ENCODE measurements at places on chromosomes 1 and 21. TPM values are rescaled to one million over a fixed set of nuclear protein-coding genes. Genes with fewer than 3 reads are reported as not detected.

DNA sequence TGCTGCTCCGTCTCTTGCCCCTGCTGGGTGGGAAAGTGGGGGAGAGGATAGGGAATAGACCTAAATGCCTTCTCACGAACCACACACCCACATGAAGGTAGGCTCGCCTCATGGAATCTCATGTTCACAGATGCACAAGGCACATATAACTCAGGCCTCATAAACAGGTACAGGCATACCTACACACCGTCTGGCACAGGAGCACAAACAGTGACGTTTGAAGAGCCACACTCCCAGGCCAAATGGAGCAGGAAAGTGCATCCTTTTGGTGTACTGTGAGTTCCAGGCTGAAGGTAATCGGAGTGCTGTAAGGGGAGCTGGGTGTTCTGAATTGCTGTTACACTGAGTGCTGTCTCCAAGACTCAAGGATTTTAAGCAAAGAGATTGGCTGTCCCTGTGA is 13.1 kb downstream of the UTP11 start:
- peak; percentile 12 for DNase-seq

DNA sequence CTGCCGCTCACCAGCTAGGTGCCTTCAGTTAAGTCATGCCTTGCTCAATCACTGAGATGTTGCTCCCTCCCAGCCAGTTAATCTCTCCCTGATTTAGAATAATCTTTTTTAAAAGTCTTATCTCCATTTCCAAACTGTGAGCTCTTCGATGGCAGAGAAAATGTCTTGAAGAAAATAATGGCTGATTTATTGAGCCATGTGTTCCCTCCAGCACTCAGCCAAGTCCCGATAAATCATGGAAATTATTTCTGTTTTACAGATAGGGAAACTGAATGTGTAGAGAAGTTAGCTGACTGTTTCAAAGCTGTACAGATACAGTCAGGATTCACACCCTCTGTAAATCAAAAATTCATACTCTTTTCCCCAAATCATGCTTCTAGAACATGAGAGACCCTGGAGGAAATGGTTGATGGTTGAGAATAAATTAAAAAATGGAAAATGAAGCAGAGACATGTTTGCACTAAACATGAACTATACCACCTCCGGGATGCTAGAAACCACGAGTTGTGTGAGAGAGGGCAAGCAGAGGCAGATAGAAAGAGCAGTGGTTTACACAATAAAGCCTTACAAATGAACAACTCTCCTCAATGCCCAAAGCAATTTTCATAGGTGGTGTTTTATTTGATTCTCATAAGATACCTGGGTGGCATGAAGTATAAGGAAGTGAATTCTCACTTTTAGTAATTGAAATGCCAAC is 376.4 kb downstream of the PLPP3 start:
- no peak for DNase-seq

DNA sequence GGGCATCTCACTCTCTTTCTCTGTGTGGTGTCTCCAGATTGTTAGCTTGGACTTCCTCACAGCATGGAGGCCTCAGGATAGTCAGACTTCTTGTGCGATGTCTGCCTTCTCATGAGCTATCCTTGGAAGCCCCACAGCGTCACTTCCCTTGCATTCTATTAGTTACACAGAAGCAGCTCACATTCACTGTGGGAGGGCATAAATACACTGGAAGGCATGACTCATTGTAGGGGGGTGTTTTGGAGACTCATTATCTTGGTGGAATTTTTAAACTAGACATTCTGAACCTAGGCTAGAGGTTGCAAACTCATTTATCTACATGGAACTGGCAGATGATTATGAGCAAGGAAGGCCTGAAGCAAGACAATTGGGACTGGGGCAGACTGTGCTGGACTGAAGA is 21.4 kb upstream of the FASLG start:
- no peak for DNase-seq

Gene SERPINC1
- total RNA-seq: not detected

Gene KCNK2
- 8.7 TPM for total RNA-seq

Gene SLFNL1
- 0.14 TPM for total RNA-seq

Gene GUCA2A
- total RNA-seq: not detected
